Purkinje cell (primary cell): ENCODE measurements at places on chromosomes 11 and 22. TPM values are rescaled to one million over a fixed set of nuclear protein-coding genes. Genes with fewer than 3 reads are reported as not detected.

Gene OR52B6
- not detected in 2 replicates for polyA plus RNA-seq

Gene MFRP
- not detected in 2 replicates for polyA plus RNA-seq

Gene OR56A4
- not detected in 2 replicates for polyA plus RNA-seq

Gene DEPDC7
- polyA plus RNA-seq = 0.95 TPM in 1 of 2 replicates, not detected in the other

Gene ST14
- polyA plus RNA-seq = not detected in 2 replicates
